ENCODE measurements at places on chromosomes 4 and X.

DNA sequence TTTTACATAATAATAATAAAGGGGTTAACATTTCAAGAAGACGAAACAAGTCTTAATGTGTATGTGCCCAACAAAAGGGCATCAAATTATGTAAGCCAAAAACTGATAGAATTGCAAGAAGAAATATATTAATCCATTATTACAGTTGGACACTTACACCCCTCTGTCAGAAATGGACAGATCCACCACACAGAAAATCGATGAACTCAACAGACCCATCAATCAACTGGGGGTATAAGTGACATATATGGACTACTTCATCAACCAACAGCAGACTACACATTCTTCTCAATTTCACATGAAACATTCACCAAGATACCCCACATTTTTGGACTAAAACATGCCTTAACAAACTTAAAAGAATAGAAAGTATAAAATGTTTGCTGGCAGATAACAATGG lies 183.8 kb downstream of the COL25A1 start:
- DNase-seq = no peak

DNA sequence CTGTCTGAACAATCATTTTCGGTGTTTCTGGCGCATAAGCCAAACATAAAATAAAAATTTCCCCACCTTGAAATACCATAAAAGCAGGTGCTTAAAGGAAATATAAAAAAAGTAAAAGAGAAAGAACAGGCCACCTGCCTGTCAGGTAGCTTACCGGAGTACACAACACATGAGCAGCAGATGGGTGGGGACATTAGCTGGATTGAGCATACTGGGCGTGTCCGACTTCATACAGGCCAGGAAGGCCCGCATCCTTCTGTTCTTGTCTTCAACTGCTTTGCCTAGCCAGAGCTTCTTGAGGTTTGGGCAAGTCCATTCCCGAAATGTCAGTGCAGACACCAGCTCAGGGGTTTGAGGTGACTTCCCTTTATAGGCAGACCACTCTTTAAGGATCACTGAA lies 66.7 kb downstream of the FAM120C start:
- DNase-seq = no peak

- peak; percentile 11 for DNase-seq
Measured at GRCh38 chr4:144591401-144591800, 54.6 kb upstream of the HHIP start.

GRCh38 chr4:145824463-145824862 lies 114.2 kb downstream of the ZNF827 start:
- DNase-seq = no peak
